Chondrocyte (in vitro differentiated cells): ENCODE measurements at places on chromosomes 12 and 14. TPM values are rescaled to one million over a fixed set of nuclear protein-coding genes. Genes with fewer than 3 reads are reported as not detected.

Gene KRT6B
- total RNA-seq = not detected in 3 replicates

Gene KRT6A
- not detected in 3 replicates for total RNA-seq

Gene USP44
- 0.18 TPM in 1 of 3 replicates, not detected in the others for total RNA-seq

Gene HCAR2
- total RNA-seq = not detected in 3 replicates

Gene KLRC2
- not detected in 3 replicates for total RNA-seq

Gene IPO8
- 33.9 to 45.4 TPM (median 34.0 TPM) in 3 replicates for total RNA-seq

Gene SPTSSA
- total RNA-seq = 19.1 to 24.1 TPM (median 19.2 TPM) in 3 replicates
